ENCODE measurements at places on chromosomes 7 and 10.

- DNase-seq = no peak
These were observed 63.6 kb downstream of the ZRANB1 start for GRCh38 chr10:125005312-125006187.

DNA sequence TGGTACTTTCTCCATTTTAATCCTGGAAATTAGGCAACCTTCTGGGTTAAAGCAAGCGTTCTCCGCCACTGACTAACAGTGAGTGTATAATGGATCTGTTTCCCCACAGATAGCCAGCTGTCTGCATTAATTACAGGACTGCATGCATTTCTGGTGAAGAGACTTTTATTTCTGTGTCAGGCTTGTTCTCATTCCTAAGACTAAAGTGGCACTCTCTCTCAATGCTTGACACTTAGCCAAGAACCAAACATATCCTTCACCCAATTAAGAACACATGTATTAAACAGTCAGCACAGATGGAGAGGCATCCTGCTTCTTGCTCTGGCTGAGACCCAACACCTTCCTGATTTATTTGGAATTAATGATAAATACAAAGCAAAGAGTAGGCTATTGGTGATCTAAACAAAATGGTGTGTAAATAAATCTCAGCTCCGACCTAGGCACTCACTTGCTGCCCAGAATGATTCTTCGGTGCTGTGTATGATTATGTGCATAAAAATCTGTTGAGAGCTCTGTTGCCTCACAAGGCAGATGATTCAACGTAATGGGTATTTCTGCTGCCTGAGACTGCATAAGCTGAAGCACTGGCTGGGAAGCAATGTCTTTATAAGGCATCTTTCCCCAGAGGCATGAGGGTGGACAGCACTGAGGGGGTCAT, 16.8 kb downstream of the CALU start:
- no peak for DNase-seq

GRCh38 chr10:101354328-101355071, 535 bp downstream of the BTRC start:
- DNase-seq = peak; percentile 70

- no peak for DNase-seq
These were observed 4.7 kb downstream of the UBTD1 start for GRCh38 chr10:97503406-97503805.

DNA sequence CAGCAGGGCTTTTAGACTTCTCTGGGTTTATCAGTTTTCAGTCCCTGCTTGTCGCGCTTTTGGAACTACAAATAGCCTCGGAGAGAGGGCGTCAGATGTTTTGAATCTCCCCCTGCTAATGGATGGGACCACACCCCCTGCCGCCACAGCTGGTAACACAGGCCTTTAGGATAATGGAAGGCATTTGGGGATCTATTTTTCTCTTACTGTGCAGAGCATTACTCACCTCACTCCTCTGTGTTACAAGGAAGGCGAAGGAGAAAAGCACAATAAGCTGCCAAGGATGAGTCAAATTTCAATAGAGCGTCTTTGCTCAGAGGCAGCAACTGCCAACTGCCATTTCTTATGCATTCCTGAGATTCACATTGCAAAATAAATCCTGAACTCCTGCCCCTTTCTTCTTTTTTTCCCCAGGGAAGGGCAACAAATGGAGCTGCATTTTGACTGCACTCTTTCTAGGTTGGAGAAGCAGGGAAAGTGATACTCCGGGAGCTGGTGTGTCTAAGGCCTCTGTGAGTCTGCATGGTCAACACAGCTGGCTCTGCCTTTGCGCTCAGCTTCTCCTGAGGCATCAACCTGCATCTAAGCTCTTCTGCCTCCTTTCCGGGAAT, 31.5 kb upstream of the SMNDC1 start:
- DNase-seq = peak; percentile 58

GRCh38 chr10:82564353-82565196, 689.6 kb downstream of the NRG3 start:
- DNase-seq = no peak

DNA sequence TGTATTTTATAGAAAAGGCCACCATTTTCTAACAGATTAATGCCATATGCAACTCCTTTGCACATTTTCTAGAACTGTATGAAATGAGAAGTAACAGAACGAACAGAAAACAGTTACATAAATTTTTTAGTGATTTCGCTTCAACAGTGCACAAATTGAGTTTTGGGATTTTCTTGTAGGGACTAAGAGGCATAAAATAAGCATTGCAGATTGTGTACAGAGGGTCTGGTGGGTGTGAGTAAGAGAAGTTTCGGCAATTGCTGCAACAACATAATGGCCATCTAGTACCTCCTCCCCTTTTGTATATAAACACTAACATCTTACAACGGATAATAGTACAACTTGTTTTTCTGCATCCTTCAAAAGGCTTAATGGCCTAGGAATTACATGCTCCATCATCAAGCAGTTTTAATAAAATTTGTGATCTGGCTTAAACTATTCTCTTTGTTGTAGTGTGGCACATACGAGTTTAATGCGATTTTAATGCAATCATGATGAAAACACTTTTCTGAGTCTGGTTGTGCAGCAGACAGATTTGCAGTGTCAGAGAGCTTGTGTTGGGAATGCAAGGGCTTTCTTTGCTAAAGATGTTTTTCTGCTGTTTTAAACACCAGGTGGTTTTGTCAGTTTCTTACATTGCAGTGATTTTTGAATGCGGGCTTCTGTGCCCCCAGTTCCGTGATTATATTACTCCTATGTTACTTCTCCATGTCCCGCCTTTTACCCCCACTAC, 2.9 kb downstream of the GLCCI1 start:
- no peak for DNase-seq

DNA sequence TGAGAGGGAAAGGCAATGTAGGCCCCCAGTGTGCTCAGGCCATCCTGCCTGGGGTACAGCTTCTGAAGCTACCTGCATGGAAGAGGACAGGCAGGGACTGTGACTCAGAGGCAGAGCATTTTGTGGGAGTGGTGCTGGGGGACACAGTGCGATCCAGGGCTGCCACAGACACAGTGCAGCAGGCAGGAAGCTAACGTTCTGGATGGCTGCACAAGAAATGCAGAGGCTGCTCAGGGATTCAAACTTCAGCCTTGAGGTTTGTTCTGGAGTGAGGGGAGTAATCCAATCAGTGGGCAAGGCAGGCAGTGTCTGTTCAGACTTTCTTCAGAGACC, 648.0 kb upstream of the IGFBP3 start:
- peak; percentile 43 for DNase-seq

GRCh38 chr7:27134392-27134791, 3.8 kb upstream of the HOXA4 start:
- no peak for DNase-seq

GRCh38 chr10:5486853-5487235, 12.5 kb downstream of the CALML5 start:
- no peak for DNase-seq

DNA sequence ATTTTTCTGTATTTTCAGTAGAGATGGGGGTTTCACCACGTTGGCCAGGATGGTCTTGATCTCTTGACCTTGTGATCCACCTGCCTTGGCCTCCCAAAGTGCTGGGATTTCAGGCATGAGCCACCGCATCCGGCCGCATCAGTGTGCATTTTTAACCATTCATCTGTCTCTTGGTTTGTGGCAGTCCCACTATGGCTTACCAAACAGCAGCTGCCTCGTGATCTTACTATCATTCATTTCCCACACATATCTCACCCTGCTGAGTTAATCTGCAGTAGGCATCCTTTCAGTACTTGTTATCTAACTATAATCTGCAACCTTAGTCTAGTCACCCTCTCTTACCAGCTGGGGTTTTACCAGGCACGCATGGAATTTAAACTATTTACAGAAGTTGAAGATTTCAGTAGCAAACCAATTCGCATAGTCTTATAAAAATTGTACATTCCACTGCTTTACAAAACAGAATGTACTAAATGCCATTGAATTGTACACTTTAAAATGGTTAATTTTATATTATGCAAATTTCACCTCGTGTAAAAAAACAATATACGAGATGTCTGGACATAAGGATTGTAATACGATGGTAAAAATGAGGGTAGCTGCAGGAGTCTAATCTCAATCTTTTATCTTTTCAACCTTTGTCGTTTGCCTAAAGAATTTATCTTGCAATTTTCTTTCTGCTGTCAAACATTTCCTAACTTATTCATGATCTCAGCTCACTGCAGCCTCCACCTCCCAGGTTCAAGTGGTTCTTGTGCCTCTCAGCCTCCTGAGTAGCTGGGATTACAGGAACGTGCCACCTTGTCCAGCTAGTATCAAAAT, 4.6 kb upstream of the TBC1D12 start:
- DNase-seq = no peak

DNA sequence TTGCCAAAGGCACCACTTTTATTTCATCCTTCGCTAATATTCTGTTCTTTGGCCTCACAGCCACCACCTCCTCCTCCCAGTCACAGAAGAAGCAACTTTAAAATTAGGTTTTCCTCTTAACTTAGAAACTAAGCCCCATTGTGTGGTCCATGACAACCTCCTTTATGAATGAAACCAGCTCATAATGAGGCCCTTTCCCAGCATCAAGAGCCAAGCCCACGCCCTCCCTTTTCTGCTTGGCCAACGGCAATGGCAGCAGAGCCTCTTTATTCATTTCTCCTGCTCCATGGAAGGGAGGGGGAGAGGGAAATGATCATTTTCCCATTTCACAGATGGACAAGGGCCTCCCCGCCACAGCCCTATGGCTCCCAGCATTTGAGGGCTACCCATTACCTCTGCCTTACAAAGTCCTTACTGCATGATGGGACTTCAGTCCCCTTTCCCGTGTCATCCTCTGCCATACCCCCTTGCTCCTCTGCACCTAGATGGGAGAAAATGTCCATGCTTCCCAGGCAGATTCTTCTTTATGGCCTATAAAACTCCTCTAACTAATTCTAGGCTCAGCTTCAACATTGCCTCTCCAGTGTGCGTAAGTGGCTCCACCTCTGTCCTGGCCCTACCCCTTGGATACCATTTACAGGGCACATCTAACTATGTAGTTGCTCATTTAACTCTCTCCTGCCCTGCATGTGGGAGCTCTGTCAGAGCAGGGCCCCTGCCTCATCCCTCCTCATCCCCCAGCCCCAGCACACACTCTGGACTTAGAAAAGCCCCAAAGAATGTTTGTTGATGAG, 475.5 kb downstream of the RPS24 start:
- no peak for DNase-seq

- no peak for DNase-seq
These were observed 205.7 kb downstream of the EBF3 start for GRCh38 chr10:129758207-129759021.

- no peak for DNase-seq
These were observed 100.6 kb upstream of the CELF2 start for GRCh38 chr10:10917031-10917430.

- peak; percentile 92 for DNase-seq
These were observed 1.7 kb upstream of the SPACDR start for GRCh38 chr7:100465702-100466311.

GRCh38 chr10:72561745-72562166, 64.1 kb downstream of the MICU1 start:
- no peak for DNase-seq

GRCh38 chr10:86443936-86444335, 77.3 kb upstream of the GRID1 start:
- DNase-seq = no peak

DNA sequence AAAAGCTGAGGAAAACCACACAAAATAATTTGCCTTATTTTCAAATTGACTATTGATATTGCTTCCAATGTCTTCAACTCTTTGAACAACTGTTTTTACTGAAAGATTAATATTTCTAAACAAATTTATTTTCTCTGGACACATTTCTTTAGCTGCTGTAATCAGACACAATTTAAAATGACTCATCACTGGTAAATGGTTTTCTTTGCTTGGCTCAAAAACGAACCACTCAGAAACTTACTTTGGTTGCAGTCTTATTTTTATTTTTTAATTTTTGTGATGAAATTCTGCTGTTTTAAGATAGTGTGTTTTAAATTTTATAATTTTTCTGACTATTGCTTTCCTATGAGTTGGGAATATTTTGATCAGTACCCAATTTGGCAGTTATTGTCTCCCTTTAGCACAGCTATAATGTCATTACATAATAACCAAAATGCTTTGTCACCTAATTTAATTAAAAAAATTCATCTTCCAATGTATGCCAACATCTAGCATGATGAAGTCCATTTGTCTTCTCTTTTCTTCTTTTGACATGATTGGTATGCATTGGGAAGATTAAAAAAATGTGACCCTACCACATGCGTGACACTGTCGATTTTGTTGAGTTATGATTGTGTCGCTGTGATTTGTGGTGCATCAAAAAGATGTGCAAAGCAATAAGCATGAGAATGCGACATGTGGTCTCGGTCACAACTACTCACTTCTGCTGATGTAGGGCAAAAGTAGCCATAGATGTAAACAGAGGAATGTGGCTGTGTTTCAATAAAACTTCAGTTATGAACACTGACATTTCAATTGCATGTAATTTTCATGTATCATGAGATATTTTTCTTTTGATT, 222.3 kb downstream of the SUGCT start:
- DNase-seq = no peak

DNA sequence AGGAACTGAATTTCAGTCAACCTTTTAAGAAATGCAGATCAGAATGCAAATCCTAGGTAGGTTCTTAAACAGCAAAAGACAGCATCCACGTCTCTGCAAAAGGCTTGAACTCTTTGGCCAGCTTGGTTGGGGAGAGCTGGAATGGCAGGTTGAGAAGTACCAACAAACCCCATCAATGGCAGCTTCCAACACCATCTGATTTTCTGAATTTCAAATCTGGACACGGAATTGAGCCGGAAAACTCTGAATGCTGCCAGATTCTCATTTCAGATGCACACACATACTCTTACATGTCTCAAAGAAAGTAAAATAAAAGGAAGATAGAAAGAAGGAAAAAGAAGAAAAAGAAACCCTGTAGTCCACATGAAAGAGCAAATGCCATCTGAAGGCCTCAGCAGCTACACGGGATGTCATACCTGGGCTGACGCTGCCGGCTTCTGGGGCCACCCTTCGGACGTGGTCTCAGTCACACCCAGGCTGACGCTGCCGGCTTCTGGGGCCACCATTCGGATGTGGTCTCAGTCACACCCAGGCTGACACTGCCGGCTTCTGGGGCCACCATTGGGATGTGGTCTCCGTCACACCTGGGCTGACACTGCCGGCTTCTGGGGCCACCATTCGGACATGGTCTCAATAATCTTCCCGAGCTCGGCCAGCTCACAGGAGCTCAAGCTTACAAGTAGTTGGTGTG, 165.3 kb downstream of the PTPRN2 start:
- no peak for DNase-seq

DNA sequence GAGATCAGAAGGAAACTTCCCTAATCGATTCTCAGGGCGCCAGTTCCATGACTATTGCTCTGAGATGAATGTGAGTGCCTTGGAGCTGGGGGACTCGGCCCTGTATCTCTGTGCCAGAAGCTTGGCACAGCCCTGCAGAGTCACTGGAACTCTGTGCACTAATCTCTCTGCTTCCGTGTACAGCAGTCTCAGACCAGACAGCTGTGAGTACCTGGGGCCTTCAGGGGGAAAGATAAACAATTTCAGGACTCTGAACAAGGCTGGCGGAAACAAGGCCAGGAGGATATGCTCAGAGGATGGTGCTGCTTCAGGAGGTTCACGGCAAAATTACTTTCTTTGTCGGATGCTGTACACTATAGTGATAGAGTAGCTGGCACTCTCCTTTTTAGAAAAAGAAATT, 131.7 kb upstream of the PRSS58 start:
- DNase-seq = no peak
